ENCODE measurements at places on chromosomes 16 and 17.

GRCh38 chr16:53091466-53092211 lies 36.8 kb downstream of the CHD9 start:
- DNase-seq, result no peak

- no peak for DNase-seq
These were observed 27.5 kb downstream of the ZFHX3 start for GRCh38 chr16:73020409-73020884.

DNA sequence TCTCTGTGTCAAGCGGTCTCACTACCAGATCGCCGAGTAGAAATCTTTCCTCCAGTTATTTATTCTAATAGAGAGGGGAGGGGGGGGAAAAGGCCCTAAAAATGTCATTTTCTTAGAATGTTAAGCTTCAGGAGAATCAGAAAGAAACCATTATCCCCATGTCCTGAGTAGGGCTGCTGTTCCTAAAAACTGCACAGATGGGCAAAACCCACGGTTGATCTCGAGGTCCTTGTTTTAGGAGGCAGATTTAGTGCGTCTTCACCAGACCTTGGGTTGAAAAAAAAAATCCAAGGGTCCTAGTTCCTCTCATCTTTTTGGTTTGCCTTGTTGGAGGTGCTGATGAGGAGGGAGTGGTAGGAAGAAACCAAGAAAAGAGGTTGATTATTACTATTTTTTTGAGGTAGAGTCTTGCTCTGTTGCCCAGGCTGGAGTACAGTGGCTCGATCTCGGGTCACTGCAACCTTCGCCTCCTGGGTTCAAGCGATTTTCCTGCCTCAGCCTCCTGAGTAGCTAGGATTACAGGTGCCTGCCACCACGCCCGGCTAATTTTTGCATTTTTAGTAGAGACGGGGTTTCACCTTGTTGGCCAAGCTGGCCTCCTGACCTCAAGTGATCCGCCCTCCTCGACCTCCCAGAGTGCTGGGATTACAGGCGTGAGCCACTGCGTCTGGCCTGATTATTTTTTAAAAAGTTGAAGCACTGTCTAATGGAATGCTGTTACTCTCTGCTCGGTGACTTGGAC lies 1.4 kb downstream of the CBFB start:
- no peak for DNase-seq

GRCh38 chr17:40352237-40352778 lies 12.2 kb downstream of the GJD3 start:
- no peak for DNase-seq
